ENCODE measurements at places on chromosomes 2 and 18.

- no peak for DNase-seq
Observed at GRCh38 chr18:48452861-48453323, 43.7 kb upstream of the ZBTB7C start.

DNA sequence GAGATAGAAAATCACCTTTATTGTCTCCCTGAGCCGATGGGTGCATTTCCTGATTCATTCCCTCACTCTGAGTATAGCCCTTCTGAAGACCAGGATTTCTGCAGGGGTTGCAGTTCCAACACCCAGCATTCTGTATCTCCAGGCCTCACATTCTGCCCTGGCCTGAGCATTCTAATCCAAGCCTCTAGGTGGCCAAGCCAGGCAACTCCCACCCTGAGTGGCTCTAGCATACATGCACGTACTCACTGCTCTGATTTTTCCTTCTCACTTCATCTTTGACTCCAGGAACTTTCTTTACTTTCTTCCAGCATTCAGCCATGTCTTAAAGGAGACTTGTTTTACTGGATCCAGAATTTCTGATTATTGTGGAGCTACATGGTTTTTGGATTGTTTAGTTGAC, 100.7 kb upstream of the STK39 start:
- DNase-seq: peak; percentile 11

GRCh38 chr18:27715751-27716150, 461.2 kb downstream of the CDH2 start:
- DNase-seq: no peak

- no peak for DNase-seq
Observed at GRCh38 chr2:25620077-25620476, 53.3 kb downstream of the DTNB start.

- no peak for DNase-seq
Observed at GRCh38 chr18:42706029-42706608, 409.4 kb downstream of the RIT2 start.

Measured in OCI-LY7 (cell line).